ENCODE measurements at places on chromosomes 13 and 19.
A peak's percentile ranks its signal among the peaks of the same experiment; 100 is the strongest.

DNA sequence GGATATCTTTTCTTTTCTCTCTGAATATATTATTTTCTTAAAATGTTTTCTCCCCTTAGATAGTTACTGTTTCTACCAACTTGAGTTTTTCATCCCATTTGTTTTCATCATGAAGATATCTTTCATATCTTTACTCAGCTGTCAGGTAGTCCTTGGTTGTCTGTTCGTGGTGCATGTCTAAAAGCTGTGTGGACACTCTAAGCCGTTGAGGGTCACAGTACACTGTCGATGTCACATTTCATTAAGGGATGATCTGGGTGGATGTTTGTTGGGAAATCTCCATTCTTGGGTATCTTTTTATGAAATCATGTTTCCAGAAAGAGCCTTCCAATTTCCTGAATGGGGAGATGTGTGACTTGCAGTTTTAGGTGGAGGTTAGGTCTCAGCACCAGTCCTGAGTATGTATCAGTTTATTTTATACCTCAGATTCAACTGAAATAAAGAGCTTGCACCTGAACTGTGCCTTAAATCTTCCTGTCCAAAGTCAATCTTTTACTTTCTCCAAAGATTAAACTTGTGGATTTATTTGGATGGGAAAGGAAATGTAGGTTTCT is 23.2 kb downstream of the ZMYM2 start:
- DNase-seq, result no peak

GRCh38 chr19:8504171-8504570 is 1.7 kb upstream of the PRAM1 start:
- DNase-seq, result no peak

GRCh38 chr13:31725841-31726240 is 13.5 kb upstream of the RXFP2 start:
- DNase-seq, result no peak

DNA sequence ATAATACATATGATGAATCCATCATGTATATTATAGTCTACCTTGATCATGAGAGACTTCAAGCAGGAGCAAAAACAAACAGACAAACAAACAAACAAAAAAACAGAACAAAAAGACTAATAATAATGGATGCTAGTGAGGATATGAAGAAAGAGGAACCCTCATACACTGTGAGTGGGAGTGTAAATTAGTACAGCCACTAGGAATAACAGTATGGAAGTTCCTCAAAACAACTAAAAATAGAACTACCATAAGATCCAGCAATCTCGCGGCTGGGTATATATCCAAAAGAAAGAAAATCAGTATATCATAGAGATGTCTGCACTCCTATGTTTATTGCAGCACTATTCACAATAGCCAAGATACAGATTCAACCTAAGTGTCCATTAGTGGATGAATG is 7.0 kb upstream of the DLEU7 start:
- DNase-seq, result no peak

GRCh38 chr13:88675347-88675996 is 1004.3 kb downstream of the SLITRK5 start:
- DNase-seq, result no peak

DNA sequence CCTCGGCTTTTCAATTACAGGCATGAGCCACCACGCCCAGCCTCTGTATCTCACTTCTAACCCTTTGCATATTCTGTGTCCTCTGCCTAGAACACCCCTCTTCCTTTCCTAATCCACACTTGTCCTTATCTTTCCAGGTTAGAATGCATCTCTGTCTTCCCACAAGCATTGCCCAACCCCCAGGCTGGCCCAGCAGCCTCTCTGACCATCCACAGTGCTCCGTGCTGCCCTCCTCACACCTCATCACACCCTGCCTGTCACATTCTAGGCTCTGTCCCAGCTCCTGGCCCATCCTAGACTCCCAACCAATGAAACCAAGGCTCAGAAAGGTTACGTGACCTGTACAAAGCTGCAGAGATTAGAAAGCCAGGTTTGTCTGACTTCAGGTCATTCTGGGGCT is 11.3 kb downstream of the JAK3 start:
- no peak for DNase-seq

DNA sequence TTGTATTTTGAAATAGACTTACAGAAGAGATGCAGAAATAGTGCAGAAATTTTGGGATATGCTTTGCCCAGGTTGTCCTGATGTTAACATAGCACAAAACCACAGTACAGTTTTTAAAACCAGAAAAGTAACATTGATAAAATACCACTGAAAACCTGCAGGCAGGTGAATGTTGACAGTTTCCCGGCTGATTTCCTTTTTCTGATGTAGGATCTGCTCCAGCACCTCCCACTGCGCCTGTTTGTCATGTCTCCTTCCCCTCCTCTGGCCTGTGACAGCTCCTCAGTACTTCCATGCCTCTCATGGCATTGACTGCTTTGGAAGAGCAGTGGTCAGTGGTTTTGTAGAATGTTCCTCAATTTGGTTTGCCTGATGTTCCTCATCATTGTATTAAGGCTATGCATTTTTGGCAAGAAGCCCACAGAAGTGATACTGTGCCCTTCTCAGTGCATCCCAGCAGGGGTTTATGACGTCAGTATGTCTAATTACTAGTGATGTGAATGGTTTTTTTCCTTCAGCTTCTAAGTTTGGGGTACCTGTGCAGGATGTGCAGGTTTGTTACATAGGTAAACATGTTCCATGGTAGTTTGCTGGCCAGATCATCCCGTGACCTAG is 31.0 kb downstream of the TDRD12 start:
- DNase-seq, result no peak

DNA sequence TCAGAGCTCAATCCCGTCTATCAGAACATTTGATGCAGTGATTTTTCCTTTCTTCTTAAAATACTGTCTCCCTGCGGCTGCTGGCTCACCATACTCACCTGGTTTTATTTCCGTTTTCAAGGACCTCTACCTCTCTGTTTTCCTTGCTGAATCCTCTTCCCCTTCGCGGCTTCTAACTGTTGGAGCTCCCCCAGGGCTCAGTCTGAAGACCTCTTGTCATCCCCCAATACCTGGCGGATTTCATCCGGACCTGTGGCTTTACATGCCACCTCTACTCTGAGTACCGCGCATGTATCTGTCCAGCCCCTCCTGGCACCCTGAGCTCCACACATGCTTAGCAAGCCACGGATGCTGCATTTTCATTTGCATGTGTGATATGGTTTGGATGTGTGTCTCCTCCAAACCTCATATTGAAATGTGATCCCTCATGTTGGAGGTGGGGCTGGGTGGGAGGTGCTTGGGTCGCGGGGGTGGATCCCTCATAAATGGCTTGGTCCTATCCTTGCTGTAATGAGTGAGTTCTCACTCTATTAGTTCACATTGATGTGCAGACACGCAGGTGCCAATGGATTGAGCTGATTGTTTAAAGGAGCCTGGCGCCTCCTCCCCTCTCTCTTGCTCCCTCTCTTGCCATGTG is 106.2 kb upstream of the LSM14A start:
- no peak for DNase-seq

- DNase-seq, result no peak
These were observed 102.1 kb downstream of the IRS2 start for GRCh38 chr13:109684084-109684823.

- no peak for DNase-seq
These were observed 13.8 kb downstream of the C1QTNF9 start for GRCh38 chr13:24323036-24323738.

DNA sequence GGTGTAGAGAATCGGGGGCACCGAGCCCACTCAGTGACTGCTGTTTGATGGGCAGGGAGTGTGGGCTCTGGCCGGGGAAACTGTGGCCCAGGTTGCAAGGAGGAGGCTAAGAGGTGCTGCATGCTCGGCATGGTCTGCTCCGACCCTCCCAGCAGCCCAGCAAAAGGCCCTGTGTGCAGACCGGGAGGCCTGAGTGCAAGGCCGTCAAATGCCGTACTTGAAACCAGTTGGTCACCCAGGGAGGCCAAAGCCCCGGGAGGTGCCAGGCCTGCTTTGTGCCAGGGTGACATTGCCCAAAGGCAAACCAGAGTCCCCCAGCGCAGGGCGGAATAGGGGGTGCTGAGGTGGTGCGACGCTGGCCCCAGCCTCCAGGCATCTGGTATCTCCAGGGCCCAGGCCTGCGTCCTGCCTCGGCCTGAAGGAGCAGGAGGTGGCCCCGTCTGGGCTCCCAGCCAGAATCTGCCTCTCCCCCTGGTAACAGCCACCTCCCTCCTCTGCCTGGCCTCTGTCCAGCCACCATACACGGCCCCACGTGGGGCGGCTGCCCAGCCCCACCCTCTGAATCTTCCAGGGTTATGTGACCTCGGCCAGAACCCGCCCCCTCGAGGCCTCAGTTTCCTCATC is 4.0 kb downstream of the PIK3R2 start:
- peak; percentile 99 for DNase-seq

- no peak for DNase-seq
These were observed 15.4 kb downstream of the FGF14 start for GRCh38 chr13:102386461-102386860.

- no peak for DNase-seq
These were observed 22.0 kb downstream of the ZNF235 start for GRCh38 chr19:44282846-44283245.

DNA sequence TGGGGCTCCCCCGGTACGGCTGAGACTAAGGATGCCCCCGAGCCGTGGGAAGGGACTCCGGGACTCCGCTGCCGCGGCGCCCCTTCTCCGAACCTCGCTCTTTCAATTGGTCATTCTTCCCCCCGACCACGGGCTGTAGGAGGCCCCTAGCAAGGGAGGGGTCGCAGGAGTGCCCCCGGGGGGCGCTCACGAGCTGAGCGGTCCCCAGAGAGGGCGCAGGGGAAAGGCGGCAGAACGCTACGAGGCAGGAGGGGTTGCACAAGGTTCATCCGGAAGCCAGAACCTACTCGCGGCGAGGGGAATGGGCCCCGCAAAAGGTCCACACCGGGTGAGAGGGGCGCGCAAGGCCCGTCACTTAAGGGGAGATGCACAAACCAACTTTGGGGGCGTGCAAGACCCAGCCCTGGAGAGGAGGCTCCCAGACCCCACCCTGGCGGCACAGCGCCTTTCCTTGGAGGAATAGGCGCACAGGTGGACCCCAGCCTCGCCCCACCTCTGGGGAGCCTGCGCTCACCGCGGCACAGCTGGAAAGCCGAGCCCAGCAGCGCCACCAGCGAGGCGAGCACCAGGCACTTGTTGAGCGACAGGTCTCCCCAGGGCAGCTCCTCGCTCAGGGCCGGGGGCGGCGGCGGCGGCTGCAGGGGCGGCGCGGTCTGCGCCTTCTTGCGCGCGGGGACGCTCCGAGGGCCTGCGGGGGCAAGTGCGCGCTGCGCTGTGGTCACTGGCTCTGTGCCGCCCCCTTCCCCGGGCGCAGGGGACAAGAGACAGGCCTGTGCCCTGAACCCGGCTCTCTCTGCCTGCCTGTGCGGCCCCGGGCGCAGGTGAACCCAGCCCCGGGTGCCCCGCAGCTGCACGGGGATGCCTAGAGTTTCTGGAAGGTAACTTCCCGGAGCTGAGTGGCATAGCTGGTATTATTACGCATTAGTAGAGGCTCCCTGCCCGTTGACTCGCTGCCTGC is 2.8 kb downstream of the JSRP1 start:
- DNase-seq, result no peak

DNA sequence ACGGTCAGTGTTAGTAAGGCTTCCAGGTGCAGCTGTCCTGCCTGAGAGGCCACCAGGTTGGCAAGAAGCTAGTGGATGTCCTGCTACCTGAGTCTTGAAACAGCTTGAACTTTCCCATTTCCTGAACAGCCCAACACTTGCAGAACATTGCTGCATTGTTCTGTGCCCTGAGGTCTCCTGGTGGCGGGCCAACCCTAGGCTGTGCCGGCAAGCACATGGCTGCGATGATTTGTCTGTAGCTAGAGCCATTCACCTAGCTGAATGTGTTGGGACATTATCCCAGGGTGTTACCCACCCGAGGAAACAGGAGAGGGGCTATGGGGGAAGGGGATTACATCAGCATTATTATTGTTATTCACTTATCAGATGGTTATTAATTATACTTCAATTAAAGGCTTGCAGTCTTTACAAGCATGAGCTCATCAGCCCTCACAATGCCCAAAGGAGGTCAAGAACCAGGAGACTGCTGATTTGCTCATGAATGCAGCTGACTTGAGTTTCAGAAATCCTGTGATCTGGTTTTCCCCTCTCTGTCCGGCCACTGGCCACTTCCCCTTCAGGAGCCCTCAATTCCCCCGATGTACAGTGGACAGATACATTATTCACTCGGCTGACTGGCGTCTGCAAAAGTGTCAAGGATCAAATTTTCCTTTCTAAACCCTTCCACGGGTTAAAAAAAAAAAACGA is 187.6 kb upstream of the TSC22D1 start:
- DNase-seq, result no peak
